ENCODE measurements at places on chromosomes 7 and 10.

- no peak for DNase-seq
Measured at GRCh38 chr7:78284945-78285344, 486.4 kb downstream of the PHTF2 start.

DNA sequence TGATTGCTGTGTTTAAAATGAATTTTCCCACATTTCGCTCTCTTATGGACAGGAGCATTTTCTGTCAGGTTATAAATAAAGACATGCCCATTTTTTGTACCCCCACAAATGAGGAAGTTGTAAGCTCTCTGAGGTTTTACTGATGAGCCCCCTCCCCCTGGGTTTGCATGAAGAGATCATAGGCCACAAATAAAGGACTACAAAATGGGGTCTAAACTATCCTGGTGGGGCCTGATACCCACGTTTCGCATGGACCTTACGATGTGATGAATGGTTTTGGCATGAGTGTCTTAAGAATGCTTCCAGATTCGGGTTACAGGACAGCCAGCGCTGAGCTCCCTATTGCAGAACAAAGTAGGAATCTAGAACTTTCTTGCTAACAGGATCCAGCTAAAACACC, 5.8 kb downstream of the IKZF1 start:
- DNase-seq: no peak

DNA sequence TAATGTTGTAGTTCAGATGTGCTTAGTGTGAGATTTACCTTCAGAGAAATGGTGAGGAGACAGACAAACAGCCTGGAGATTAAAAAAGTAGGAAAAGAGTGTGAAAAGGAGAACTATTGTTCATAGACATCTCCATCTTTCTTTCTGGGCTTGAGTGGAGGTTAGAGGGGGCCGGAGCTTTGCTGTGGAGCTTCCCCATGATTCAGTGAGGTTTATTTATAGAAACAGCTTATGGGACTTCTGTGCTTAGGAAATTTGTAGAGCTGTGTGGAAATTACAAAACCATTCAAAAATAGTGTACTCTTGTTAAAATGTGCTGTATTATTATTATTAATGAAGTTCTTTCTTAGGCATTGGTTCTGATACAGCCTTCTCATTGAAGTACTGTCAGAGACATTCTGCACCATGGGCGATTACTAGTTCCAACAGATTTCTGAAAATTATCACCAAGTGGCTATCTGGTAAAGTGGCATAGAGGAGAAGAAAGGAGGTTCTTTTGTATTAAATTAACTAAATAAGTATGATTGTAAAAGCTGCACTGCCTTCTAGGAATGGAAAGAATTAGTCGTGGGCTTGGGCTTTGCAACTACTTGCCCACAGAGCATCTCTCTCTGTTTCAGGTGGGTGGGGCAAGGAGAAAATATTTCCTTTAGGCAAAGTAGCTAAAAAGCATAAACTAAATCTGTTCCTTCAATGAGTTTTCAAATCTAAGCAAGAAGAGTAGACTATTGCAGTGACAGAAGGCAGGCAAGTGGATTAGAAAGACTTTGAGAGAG, 8.7 kb upstream of the TCAF1 start:
- no peak for DNase-seq

DNA sequence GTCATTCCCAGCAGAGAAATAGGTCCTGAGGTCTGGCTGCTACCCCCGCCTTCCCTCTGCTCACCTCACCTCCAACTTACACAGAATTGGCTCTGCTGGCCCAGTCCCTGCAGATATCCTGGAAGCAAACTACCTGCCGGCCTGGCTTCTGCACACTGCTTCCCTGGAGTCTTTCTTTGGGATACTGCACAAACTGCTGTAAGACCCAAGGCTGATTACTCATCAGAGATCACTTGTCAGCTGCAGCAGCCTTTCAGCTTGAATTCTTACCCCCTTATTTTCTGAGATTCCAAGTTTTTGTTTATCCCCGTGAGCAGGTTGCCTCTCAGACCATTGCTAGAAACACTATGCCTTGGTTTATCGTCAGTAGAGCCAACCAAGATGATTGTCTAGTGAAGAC, 426.4 kb downstream of the PHTF2 start:
- DNase-seq: no peak

GRCh38 chr7:129522088-129522970, 20.0 kb downstream of the SMKR1 start:
- peak; percentile 42 for DNase-seq

Measured in HuH-7.5 (cell line).